ENCODE measurements at places on chromosomes 5 and 9. TPM values are rescaled to one million over a fixed set of nuclear protein-coding genes. Genes with fewer than 3 reads are reported as not detected.

Gene DDX4
- not detected for total RNA-seq

Gene ALDOB
- not detected for total RNA-seq

Gene PCDH12
- under 0.01 TPM for total RNA-seq

Gene SPATA31A3
- total RNA-seq = not detected
